Stimulated activated naive CD8-positive, alpha-beta T cell treated with anti-CD3 and anti-CD28 coated beads, Interleukin-15, amount 100 ng/mL, for 72 hours (primary cell): ENCODE measurements at places on chromosomes 6 and 20.

DNA sequence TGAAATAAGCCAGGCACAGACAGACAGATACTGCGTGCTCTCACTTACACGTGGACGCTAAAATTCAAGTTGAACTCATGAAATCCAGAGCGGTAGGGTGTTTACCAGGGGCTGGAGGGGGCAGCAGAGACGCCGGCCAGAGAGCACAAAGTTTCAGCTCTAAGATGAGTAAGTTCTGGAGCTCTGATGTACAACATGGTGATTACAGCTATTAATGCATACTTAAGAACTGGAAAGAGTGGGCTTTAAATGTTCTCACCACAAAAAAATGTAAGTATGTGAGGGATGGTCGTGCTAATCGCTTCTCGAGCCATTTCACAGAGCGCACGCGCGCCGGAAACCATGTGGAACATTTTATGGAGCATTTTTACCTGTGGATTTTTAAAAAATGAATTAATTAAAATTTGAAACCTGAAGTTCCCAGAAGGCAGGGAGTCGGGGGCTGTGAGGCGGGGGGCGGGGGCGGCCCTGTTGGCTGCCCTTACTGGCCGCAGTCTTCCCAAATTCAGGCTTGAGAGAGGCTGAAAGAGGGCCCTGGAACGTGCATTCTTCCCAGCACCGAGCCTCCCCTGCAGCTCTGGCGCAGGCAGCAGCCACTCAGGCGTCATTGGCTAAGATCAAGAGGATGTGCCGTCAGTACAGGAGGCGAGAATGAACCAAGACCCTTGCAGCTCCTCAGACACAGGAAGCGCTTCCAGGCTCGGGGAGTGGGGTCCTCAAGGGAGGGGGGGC is 8.5 kb upstream of the SLCO4A1 start:
- no peak for DNase-seq

DNA sequence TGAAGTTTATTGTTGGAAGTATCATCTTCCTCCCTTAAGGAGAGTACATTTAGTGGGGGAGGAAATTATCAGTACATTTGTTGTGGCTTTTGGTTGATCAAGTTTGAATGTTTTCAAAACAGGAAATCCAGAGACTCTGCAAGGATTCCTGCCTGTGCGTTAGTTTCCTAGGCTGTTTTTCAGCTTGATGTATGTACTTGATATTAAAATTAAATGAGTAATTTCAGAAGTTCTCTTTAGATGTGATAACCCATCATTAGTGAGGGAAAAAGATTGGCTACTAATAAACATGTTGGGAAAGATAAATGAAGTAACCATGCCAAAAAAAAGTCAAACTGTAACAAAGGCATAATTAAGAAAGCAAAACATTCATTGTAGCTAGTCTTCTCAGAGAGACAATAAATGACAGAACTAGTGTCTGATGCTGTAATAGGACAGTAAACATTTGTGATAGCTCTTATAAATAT is 88.0 kb upstream of the TULP1 start:
- no peak for DNase-seq

GRCh38 chr6:124967444-124967843 is 5.2 kb downstream of the RNF217 start:
- no peak for DNase-seq

DNA sequence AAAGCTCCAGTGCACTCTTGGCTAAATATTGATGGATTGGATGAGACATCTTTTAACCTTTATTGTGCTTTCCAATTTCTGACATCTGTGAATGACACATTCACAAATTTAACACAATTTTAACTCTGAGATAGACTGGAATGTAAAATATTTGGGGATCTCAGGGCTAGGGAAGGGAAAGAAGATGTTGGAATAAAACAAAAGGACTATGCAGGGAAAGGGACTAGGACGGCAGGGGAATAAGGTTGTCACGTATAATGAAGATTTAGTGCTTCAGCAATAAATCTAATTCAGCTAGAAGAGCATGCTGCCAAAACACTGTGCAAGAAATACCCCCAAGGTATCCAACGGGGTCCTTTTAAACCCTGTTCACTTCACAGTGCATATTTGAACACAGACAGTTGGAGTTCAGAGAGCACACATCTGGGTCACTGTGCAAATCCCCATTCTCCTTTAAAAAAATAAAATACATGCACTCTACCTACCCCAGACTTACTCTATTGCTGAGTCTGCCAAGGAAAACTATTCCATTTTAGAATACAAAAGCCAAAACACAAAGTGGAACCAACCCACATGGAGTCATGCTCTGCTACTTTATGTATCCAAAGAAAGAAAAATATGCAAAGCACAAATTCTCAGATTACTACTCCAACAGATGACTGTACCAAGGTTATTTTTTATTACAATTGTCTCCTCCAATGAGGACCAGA is 151.0 kb upstream of the RSPO3 start:
- no peak for DNase-seq

DNA sequence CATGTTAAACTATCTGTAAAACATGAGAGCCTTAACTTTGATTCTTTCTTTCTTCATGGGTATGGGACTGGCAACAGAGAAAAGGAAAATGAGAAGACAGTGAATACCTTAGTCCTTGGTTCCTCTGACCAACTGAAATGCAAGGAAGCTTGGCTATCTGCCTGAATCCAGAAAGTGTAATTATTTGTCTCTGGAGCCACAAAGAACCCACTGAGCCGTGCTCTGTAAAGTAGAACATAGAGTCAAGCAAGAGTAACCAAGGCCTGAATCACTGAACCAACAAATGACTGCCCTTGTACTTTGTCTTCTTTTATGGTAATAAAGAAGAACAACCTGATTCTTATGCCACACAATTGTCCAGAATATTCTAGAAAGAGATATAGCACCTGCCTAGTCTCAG is 27.6 kb downstream of the PKHD1 start:
- no peak for DNase-seq

DNA sequence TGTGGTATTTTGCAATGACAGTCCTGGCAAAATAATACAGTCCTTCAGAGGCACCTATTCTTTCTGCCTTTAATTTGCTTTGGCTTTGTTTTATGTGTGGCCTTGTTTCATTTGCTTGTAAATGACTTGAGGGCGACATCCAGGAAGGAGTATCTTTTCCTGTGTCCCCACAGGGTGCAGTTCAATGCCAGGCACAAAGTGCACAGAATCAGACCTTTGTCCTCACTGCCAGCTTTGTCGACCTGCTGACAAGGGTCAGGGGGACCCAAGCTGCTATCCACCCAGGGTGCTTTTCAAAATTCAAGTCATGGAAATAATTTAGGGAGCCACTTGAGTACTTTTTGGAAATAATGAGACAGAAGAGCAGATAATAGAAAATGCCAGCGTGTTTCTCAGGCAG is 37.0 kb upstream of the CDKN1A start:
- no peak for DNase-seq

DNA sequence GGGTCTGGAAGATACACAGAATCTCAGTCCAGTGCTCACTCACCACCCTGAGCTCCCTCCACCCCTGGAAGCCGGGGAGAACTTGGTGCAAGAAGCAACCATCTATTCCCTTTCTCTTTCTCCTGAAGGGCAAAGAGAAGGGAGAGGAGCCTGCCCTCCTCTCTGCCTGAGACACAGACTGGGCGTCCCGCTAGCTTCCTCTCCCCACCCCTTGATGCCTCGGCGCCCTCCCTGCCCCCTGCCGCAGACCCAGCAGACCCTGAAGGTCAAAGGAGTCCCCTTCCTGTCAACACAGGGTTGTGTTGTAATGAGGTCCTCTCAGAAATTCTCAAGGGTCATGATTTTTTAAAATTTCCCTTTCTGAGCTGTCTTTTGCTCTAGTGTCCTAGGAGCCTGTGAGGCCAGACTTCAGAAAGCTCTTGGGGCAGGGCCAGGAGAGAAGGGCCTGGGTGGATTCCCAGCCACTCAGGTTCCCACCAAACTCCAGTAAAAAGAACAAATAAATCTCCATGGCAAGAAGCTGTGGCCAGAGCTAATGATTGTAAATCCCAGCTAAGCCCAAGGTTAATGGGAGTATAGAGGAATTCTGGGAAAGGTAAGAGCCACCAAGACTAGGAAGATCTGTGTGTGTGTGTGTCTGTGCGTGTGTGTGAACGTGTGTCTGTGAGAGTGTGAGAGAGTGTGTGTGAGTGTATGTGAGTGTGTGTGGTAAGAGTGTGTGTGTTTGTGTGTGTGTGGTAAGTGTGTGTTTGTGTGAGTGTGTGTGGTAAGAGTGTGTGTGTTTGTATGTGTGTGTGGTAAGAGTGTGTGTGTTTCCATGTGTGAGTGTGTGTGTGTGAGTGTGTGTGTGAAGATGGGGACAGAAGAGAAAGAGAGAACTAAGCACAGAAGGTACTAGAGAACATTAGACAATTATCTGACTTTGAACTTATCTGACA is 1.1 kb upstream of the JPH2 start:
- DNase-seq: no peak

GRCh38 chr6:106005013-106005412 is 81.1 kb upstream of the PRDM1 start:
- no peak for DNase-seq

GRCh38 chr6:73932866-73933265 is 236.9 kb downstream of the CD109 start:
- no peak for DNase-seq

- no peak for DNase-seq
Observed at GRCh38 chr6:35016502-35017321, 124.4 kb downstream of the TCP11 start.

GRCh38 chr6:99745651-99746050 is 139.0 kb downstream of the PRDM13 start:
- no peak for DNase-seq

DNA sequence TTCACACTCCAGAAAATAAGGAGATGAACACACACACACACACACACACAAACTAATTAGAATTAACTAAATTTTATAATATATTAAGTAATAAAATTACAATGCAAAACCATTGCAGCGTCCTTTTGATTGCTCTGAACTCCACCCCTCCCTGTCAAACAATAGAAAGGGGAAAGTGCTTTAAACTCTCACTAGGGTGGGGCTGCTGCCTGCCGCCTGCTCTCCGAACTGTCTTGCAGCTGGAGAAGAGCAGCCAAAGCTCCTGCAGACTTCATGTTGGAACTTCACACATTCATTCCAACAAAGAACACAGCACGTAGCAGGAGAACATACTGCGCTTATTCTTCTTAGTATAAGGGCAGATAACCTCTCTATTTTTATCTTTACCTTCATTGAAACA is 83.2 kb downstream of the GCLC start:
- no peak for DNase-seq

GRCh38 chr6:166927240-166927934 is 29.0 kb downstream of the RNASET2 start:
- no peak for DNase-seq

DNA sequence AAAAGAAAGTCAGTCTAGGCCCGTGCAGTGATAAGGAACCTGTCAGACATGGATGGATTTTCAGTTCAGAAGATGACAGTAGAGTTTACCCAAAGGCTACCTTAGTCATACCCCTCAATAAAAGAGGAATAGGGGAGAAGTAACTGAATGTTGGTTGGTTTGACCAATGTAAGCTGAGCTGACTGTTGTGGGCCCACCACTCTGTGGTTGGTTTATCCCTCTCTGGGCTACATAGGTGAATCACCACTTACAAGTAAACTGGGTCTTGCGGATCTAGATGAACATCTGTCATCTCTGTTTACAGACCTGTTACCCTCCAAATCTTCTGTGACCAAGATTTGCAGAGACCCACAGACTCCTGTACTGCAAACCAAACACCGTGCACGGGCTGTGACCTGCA is 37.2 kb upstream of the MYLK2 start:
- no peak for DNase-seq

DNA sequence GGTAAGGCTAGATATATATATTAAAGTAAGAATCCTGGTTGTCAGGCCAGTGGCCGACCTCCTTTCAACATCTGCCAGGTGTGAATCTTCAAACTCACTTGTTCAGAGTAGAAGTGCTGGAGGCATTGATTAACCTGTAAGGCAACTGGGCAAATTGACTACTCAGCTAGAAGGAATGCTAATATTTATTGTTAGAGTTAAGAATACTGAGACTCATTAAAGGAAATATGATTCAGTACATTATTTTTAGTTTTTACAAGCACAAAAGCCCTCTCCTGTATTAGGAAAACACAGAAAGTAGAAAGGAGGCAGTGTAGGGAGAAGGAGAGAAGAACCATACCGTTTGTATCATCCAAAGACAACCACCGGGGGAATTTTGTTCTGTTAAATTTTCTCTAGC is 53.5 kb downstream of the RIPOR2 start:
- DNase-seq: no peak

- DNase-seq: no peak
Observed at GRCh38 chr6:4358414-4359107, 223.2 kb upstream of the ECI2 start.

DNA sequence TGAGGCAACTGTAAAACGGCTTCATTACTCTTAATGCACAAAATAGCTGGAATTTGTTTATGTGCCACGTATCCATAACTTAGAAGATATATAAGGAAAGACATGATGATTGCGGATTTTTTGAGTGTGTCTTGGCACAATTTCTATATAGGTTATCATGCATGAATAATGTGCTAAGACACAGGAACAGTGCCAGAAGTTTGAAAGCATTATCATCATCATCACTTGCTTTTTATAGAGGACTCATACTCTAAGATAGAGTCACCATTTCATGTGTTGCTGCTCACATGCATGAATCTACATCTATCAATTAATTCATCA is 113.4 kb downstream of the ELOVL4 start:
- DNase-seq: no peak

DNA sequence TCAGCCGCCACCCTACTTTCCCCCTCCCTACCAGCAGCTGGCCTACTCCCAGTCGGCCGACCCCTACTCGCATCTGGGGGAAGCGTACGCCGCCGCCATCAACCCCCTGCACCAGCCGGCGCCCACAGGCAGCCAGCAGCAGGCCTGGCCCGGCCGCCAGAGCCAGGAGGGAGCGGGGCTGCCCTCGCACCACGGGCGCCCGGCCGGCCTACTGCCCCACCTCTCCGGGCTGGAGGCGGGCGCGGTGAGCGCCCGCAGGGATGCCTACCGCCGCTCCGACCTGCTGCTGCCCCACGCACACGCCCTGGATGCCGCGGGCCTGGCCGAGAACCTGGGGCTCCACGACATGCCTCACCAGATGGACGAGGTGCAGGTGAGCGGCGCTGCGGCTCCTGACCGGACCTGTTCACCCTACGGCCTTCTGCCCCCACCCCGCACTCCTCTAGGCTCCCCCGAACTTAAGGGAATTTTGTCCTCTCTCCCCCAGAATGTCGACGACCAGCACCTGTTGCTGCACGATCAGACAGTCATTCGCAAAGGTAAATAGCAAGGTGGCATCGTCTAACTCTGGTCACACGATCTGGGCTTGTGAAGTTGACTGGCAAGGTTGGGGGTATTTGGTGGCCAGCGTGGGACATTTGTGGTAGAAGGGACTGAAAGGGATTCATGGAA is 2.3 kb downstream of the TFAP2C start:
- DNase-seq: no peak

GRCh38 chr20:3648951-3649350 is 14.2 kb downstream of the GFRA4 start:
- DNase-seq: no peak
